LHCN-M2 (cell line): ENCODE measurements at places on chromosomes 2 and 18.

DNA sequence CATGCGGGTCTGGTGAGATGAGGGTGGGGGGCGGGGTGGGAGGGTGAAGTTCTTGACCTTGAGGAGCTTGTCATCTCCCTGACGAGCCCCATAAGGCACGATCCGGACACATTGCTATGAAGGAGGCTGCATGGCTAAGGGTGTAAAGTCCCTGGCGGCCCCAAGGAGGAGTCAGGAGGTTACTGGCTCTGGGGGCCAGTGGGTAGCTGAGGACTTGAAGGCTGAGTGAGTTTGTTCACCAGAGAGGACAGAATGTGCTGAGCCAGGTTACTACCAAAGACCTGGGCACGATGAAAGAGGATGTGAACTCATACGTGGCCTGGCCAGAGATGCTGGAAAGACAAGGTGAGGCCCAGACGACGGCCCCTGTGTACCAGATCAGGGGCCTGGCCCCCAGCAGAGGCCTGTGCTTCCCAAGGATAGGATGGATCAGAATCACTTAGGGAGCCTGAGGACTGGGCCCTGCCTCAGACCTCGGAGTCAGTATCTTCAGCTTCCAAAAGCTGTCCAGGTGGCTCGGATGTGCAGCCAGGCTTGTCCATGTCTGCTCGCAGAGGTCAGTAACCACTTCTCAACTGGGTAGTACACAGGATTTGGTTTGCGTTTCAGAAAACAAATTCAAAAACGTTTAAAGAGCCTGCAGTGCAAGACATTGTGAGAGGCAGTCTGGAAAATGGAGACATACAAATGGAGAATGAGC lies 110.9 kb downstream of the RNF144A start:
- no peak for DNase-seq

GRCh38 chr18:54690198-54690597 lies 99.2 kb downstream of the DYNAP start:
- no peak for DNase-seq

DNA sequence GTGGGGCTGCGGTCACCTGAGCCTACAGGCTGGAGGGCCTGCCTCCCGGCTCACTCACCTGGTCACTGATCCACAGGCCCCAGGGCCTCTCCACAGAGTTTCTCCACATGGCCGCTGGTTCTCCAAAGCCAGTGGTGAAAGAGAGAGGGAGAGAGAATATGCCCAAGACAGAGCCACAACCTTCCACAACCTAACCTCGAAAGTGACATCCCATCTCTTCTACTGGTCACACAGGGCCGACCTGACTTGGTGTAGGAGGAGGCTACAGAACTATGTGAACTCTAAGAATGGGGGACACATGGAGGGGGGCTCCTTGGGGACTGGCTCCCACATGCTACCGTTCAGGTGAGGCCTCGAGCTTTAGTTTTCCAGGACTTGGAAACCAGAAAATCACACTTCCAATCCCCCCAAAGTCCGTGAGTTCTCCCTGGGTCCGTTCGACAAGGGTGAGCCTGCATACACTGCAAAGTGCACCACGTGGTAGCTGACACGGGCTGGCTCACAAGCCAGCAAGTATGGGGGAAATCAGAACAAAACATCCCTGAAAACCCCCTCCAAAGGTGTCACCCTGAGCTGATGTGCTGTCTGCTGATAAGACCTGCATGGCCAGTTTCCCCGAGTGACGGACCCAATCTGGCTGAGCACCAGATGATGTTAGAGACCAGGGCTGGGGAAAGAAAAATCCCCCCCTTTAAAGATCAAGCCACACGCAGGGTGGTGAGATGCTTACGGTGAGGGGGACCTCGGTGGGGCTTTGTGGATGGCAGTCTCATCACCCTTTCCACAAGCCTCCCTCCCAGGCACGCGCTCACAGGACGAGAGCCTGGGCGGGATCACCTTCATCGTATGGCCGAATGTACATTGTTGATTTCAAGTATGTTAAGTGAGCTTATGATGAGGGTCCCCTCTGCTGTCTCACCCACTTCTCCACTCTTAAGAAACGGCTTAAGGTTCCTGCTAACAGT lies 54.2 kb upstream of the SEMA4C start:
- no peak for DNase-seq

GRCh38 chr2:241010531-241011295 lies 12.3 kb downstream of the SNED1 start:
- DNase-seq, result no peak

DNA sequence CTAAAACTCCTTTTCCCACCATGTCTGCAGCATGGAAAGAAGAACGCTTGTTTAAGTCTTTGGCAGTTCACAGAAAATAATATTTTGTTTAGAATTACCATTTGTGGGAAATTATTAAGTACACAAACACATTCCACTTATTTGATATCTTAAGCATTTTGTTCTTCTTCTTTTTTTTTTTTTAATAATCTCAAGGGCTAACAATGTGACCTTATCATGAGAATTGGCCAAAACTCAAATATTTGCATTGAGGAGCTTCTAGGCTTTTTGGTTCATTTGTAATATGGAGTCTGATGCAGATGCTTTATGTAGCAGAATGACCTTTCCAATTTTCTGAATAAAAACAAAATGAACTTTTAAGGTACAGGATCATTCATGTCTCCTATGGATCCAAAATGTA lies 555.0 kb downstream of the ZEB2 start:
- no peak for DNase-seq

DNA sequence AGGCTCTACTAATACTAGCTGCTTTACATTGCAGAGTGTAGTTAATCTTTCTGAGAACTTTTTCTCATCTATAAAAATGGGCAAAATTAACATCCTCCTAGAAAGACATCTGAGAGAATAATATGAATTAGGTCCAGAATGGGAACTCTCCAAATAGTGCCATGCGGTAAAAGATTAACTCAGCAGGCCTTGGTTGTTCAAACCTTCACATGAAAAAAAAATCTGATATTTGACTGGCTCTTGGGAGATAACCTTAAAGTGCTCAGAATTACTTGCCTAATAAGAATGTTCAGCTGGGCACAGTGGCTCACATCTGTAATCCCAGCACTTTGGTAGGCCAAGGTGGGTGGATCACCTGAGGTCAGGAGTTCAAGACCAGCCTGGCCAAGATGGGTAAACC lies 5.5 kb upstream of the CXXC1 start:
- no peak for DNase-seq

GRCh38 chr2:225599856-225600255 lies 200.3 kb downstream of the NYAP2 start:
- DNase-seq, result no peak

- DNase-seq, result no peak
These were observed 204.7 kb upstream of the PID1 start for GRCh38 chr2:229475778-229476177.

- no peak for DNase-seq
These were observed 14.9 kb upstream of the TMEM18 start for GRCh38 chr2:691821-692761.

GRCh38 chr18:76451396-76452331 lies 43.4 kb downstream of the ZNF516 start:
- no peak for DNase-seq

DNA sequence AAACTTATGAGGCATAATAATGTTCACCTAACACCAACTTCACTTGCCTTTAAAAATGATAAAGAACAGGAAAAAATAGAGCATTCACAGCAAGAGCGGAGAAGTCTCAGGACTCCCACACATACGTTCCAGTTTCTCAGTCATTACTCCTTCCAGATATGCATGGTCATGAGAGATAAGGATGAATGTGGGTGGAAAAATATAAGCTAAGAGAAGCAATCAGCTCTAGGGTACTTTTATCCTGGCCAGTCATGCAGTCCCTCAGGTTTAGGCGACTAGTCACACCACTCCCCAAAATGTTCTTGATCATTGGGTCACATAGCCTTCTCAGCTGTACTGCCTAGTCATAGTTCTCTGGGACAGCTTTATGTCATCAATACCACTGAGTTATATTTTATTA lies 29.2 kb upstream of the CCDC178 start:
- no peak for DNase-seq

GRCh38 chr2:110998311-110998710 lies 122.4 kb upstream of the BCL2L11 start:
- DNase-seq, result no peak

- no peak for DNase-seq
These were observed 130.8 kb downstream of the ACTR3 start for GRCh38 chr2:114020668-114021067.

DNA sequence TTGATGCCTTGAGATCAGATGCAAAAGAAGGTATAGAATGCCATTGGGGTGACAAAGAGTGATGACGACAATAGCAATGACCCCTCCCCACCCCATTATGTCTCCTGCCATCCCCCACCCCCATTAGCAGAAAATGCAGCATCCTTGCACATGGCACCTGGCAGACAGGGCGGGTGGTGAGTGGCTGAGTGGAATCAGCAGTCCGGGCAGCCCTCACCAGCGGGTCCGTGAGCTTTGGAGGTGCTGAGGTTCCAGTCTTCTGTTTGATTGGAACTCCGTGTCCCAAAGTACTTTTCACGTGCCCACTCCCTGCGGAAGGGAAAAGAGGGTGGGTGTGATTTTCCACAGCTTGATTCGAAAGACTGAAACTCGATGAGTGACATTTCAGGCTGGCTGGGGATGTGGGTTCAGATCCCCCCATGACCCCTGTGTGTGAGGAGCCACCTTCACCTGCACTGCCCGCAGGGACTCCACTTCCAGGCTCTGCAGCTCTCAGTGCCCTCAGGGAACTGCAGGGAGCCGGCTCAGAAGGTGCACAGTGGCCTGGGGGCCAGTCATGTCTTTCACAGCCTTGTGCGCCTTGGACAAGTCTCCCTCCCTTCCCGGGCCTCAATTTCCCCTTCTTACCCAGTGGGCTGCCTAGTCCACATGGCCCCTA lies 130.9 kb downstream of the GLI2 start:
- no peak for DNase-seq

- DNase-seq, result no peak
These were observed 174.5 kb upstream of the MGAT5 start for GRCh38 chr2:134079373-134079772.

DNA sequence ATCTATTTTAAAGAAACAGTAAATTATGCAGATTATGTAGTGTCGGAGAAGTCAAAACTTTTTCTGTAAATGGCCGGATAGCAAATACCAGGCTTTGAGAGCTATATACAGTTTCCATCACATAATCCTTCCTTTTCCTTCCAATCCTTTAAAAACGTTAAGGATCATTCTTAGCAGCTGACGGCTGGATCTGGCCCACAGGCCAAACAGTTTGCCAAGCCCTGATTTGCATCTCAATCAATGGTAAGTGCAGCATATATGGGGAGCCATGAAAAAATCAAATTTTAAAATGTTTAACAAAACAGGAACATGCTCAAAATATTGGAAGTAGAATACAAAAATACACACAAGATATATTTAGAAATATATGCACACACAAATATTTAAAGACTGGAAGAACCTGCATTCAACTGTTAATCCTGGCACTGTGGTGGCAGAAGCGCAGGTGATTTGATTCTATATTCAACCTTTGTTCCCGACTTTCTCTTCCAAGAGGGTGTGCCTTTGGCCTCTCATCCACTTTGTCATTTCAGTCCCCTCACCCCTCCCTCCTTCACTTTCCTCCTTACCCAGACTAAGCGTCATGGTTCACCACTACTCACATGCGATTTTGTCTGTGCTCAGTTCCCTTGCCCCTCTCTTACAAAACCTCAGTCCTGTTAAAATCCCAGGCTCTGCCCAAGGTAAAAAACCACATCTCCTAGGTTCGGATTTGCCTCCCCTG lies 27.3 kb downstream of the NDUFA10 start:
- DNase-seq, result no peak

DNA sequence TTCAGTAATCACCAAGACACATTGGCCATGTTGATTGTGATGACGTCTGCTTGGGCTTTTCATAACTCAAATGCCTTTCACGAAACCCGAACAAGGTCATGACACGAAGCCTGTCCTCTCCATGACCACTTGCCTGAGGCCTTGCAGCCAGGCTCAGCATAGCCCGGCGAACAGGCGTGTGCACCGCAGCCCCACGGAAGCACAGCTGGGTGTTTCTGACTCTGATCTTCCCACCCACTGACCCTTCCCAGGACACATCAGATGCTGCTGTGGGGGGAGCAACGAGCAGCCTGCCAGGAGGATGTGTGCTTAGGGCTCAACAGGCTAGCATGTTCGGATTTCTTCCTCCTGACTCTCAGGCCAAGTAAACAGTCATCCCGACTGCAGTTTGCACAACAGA lies 369.4 kb upstream of the SALL3 start:
- DNase-seq, result no peak

DNA sequence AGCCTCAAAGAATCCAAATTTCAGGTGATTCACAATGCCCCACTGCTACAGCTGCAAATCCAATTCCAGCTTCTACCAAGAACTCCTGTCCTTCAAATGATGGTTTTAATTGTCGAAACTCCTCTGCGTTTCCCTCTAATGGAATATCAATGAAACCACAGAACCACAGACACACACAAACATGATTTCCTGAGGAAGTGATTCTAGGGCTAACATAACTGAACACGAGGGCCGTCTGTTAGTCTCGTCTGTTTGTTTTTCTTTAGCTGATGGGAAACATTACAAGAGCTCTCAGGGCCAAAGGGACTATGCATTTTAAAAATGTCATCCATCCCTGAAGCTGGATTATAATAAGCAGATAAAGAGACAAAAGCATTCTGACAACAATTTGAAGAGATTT lies 59.4 kb downstream of the RNF152 start:
- peak; percentile 28 for DNase-seq

DNA sequence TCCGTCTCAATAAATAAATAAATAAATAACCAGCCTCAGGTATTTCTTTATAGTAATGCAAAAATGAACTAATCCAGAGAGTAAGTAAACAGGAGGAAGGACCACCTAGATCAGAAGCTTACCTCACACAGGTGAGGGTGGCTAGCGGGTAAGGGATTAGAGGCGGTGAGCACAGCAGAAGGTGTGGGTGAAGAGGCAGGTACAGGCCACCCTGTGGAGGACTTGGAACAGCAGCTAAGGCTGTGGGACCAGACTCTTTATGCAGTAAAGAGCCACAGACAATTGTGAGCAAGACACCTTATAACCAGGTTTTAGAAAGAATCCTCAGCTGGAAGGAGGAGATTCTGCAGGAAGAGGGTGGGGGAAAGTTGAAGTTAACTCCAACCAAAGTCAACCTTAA lies 34.2 kb upstream of the TTR start:
- DNase-seq, result no peak

- DNase-seq, result no peak
These were observed 16.2 kb downstream of the IL18RAP start for GRCh38 chr2:102439065-102439695.

DNA sequence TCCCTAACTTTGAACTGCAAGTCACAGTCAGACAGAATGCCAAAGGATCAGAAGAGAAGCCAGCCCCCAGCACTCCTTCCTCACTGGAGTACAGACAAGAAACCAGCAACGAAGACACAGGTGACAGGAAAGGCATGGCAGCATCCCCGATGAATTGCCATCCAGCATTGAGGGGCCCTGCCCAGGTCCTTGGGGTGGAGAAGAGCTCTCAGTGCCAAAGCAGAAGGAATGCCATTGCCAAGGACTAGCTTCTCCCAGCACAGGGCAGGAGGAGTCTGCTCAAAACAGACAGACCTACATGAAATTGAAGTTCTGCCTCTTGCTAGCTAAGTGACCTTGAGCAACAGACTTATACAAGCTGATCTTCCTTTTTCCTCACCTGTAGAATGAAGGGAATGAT lies 220.1 kb downstream of the L3MBTL4 start:
- DNase-seq, result no peak

- DNase-seq, result no peak
These were observed 3.1 kb downstream of the PKDCC start for GRCh38 chr2:42050703-42051542.

GRCh38 chr18:78090584-78090983 lies 840.9 kb downstream of the GALR1 start:
- no peak for DNase-seq

- no peak for DNase-seq
These were observed 190.5 kb downstream of the DYSF start for GRCh38 chr2:71643674-71644357.

GRCh38 chr18:58532972-58533371 lies 95.9 kb downstream of the ALPK2 start:
- no peak for DNase-seq
